ENCODE measurements at places on chromosomes 2 and 18. TPM values are rescaled to one million over a fixed set of nuclear protein-coding genes. Genes with fewer than 3 reads are reported as not detected.

The ODC1 gene
- 21.6 TPM for total RNA-seq

- ATAC-seq: no peak
Measured at GRCh38 chr2:113075600-113075999, 7.8 kb downstream of the IL1F10 start.

The ITGB6 gene
- total RNA-seq: 24.2 TPM

The EFR3B gene
- 0.48 TPM for total RNA-seq

DNA sequence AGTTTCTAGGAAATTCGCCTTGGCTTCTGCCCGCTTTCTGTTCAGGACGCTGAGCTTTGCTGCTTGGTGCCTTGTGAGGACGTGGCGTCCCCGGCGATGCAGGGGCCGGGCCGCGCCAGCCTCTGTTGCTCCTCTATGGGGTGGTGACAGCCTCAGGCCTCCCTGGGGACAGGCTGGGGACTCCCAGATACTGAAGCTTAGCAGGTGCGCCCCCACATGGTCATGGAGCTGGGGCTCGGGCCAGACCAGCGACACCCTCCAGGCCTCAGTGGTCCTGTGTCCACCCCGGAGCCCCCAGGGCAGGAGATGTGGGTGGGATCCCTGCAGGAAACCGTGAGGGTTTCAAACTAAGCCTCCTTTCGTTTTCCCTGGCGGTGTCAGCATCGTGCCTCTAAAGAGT, 29.2 kb downstream of the KCNG2 start:
- no peak for ATAC-seq

The SCYGR7 gene
- not detected for total RNA-seq

DNA sequence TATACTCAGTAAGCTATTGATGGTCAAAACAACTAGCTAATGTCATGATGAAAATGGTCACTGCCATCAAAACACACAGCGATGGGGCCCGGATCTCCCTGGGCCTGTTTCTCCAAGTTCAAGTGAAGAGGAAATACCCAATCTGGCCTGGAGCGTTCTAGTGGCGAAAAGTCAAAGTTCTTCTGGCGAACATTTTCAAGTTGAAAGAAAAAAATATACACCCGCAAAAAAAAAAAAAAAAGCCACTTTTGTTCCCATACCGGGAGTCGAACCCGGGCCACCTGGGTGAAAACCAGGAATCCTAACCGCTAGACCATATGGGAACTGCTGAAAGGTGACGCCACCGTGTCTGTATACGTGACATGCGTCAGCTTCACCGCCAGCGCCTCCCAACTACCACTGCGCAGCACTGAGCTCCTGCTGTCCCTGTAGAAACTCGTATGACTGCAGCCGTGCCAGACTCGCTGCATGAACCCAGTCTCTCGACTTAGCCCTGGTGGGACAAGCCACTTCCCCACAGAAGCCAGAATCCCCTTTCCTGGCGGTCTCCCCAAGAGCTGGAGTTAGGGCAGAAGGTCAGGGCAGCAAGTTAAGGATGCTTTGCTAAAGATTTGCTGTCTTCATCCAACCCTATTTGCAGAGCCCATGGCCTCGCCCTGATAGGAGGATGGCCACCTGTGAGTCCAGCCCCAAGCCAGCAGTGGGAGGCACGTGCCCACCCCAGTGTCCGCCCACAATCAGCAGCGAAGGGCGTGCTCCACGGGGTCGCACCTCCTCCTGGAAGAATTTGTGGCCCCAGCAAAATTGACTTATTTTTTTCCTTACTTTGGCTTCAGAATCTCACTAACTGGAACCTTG, 5.6 kb upstream of the IMP4 start:
- ATAC-seq: peak; percentile 77

The TMEM178A gene
- total RNA-seq: 0.40 TPM
